ENCODE measurements at places on chromosomes 12 and 14.
A peak's percentile ranks its signal among the peaks of the same experiment; 100 is the strongest.

DNA sequence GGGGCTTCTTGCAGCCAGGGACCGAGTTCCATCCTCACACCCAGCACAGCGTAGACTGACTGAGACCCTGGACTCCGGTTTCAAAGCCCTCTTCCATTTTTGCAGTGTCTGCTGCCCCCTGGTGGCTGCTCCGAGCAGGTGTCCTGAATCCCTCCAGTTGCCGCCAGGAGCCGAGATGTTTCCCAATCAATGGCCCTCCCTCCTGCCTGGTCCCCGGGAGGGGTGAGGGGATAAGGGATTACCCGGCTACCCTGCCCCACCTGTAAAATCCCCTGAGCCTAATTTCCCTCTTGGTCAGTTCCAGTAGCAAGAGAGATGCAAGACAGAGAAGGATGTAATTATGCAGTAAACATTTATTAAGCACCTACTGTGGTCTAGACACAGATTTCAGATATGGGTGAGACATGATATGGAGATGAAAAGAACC, 55.0 kb downstream of the PHETA1 start:
- DNase-seq = peak; percentile 77

DNA sequence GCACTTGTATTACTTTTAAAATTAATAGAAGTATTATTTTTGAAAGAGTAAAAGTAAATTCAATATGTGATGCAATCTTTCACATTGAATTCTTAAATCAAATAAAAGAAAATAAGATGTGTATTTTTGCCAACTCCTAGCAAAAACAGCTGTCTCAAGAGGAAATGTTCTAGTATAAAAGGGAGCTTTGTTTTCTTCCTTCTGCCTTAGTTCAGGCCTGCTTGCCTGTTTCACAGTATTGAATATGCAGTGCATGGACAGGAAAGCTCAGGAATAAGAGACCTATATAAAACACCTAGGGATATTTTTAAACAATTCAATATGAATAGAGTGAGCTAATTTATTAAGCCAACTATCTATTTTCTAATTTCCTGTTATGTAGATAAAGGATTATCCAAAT, 294.8 kb upstream of the G2E3 start:
- DNase-seq = no peak

- DNase-seq = no peak
Measured at GRCh38 chr14:34792598-34792997, 78.2 kb upstream of the CFL2 start.

- no peak for DNase-seq
Measured at GRCh38 chr12:122942637-122943036, 23.6 kb downstream of the ABCB9 start.

GRCh38 chr12:68890701-68891113, 42.3 kb downstream of the CPM start:
- no peak for DNase-seq

DNA sequence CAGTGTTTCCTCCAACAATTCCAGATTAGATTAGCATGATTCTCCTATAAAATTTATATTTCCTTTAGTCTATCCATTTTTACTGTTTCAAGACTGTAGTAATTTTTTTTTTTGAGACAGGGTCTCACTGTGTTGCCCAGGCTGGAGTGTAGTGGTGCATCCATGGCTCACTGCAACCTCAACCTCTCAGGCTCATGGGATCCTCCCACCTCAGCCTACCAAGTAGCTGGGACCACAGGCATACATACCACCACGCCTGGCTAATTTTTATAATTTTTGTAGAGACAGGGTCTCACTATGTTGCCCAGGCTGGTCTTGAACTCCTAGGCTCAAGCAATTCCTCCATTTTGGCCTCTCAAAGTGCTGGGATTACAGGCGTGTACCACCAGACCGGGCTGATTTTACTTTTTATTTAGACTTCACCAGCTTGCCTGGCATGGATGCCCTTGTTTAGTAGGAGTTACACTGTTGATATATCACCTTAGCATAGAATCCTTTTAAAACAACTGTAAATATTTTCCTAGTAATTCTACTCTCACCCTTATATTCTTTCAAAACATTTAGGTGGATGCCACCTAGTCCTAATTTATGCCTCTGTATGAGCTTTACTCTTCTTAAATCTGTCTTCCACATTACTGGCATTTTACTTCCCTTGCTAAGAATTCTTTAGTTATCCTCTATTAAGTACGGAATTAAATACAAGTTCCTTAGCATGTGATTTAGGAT, 55.8 kb upstream of the LIMA1 start:
- DNase-seq = no peak

DNA sequence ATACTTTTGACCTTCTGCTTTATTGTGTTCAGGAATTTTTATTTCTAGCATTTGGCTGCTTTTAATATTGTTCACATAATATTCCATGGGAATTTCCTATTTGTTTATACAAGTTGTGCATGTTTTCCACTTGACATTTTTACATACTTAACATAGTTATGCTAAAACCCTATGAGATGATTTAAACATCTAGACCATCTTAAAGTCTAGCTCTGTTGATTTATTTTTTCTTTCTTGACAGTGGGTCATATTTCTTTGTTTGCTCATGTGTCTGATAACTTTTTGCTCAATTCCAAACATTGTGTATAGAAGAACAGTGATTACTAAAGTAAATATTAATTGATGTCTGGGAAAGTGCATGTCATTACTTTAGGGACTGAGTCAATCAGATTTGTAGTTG, 202.1 kb upstream of the PDZRN4 start:
- DNase-seq = no peak

GRCh38 chr12:60148109-60148508, 552.3 kb downstream of the SLC16A7 start:
- no peak for DNase-seq

DNA sequence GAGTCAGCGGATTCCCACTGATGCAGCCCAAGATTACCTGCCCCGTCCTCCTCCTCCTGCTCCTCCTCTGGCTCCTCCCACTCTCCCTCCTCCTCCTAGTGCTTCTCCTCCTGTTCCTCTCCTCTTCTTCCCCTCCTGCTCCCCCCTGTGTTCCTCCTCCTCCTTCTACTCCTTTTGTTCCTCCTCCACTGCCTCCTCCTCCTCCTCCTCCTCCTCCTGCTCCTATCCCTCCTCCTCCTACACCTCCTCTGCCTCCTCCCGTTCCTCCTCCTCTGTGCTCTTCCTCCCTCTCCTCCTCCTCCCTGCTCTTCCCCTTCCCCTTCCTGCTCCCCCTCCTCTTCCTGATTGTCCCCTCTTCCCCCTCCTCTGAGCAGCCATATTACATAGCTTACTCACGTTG, 141.3 kb downstream of the CACNA1C start:
- no peak for DNase-seq

GRCh38 chr14:59595071-59595470, 18.5 kb upstream of the CCDC175 start:
- no peak for DNase-seq
